ENCODE measurements at places on chromosomes 5 and 9.

DNA sequence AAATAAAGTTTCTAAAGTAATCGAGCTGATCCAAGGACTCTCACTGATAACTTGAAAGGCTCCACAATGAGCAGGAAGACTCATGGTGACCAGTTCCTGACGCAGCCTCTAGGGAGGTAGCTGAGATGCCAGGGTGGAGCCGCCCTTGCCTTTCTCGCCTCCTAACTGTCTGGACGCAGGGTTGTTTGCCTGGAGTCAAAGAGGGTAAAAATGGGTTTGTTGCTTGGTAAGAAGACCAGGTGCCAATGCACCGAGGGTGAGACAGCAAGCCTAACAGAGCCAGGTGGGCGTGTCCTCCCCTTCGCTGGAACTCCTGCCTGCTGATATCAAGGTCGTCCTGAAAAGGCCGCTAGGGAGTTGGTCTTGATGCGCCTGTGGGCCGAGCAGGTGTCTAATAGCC lies 48.6 kb upstream of the FCN1 start:
- DNase-seq = no peak

DNA sequence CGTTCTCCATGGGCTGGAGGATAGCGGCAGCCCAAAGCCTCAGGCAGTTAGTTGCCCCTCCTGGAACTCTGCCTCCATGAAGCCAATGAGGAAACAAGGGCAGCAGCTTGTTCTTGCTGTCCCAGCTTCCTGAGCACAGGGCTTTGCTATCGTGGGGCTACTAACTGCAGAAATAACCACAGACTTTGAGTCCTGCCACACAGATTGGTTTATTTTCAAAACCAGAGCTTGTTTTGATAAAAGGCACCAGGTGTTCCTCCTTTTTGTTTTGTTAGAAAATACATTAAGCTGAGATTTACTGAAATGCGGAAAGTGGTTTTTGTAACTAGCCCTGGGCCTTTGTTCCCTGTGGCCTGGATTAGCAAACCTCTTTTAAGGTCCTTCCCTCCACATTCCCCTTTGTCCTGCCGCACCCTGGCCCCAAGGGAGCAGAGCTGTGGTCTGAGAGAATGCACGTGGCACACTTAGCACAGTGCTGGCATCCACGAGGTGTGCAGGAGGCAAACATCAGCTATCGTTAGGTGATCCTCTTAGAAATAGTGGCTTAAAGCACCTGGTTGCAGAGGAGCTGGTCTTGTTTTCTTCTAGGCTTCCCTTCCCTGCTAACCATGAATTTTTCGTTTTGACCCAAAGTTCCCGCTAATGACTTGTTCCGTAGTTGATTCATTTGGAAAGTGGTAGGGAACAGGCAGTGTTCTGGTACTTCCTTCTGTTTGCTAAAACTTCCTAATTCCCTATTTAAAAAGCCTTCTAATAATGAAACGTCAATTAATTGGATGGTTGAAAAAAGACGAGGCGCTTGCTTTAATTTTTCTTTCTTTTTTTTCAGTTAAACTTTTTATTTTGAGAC lies 21.5 kb downstream of the MVB12B start:
- DNase-seq = no peak

- DNase-seq = no peak
Observed at GRCh38 chr9:36798350-36799065, 225.8 kb downstream of the MELK start.

- no peak for DNase-seq
Observed at GRCh38 chr5:107510125-107510524, 160.6 kb downstream of the EFNA5 start.

DNA sequence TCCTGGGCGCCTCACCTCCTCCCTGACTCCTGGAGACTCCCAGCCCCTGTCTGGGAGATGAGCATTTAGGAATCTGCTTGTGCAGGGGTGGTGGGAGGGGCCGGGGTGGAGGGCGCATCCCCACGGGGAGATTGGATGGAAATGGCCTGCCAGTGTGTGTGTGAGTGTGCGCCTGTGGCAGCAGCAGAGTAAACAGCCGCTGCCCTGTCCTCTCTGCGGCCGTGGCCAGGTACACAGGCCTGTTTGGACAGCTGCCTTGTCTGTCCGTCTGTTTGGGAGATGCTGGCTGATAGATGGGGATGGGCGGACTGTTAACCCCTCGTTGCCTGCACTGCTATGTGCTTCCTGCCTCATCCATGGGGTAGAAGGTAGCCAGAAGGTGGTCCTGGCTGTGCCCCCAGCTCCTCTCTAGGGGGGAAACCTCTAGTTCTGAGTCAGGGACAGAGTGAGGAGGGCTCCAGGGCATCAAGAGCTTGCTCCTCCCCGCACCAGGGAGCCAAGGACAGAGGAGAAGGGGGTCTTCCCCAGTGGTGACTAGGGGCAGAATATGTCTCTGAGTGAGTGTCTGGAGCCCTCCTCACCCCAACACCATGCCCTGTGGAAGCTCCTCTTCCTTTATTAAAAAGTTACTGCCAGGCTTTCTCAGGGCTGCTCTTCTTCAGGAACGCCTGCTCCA lies 60.1 kb downstream of the LMX1B start:
- no peak for DNase-seq

DNA sequence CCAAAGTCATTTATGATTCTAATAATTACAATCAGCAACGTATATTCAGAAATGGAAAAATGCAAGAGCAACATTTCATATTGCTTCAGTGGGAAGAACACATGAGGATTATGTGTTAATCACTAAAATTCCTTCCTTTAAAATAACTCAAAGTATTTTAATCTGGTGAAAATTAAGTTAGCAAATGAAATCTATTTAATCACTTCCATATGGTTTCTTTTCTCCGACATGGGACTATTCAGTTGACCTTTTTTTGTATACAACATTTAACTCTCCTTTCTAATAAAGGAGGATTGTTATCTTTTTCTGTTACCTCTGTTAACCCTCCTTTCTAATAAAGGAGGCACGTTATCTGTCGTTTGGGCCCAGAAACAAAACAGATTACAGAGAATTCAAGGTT lies 59.9 kb downstream of the HOMER1 start:
- DNase-seq = no peak

GRCh38 chr9:132804576-132805295 lies 73.3 kb downstream of the AK8 start:
- DNase-seq = no peak

DNA sequence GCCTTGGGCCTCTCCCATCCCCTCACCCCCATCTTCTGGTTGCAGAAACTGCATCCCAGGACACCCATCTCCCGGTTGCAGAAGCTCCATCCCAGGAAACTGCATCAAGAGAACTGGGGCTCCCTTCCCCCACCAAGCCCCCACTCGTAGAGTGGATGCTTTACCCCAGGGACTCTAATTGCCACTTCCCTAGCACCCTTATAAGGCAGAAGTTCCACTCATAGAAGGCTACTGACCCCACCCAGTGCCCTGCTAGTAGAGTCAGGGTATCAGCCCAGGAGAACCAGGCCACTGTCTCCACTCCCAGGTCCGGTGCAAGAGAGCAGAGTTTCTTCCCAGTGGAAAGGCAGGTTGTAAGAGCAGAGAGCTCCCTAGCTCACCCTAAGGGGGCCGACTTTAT lies 12.2 kb upstream of the SYK start:
- DNase-seq = no peak

DNA sequence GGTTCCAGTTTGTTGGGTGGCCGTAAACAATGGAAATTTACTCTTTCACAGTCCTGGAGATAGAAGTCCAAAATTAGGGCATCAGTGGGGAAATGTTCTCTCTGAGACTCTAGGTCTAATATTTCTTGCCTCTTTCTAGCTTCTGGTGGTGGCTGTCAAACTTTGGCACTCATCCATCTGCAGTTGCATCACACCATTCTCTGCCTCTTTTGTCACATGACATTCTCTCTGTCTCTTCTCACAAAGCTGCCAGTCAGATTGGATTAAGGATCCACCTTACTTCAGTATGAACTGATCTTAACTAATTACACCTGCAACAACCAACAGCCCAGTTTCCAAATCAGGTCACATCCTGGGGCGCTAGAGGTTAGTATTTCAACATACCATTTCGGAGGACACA lies 222.9 kb upstream of the FTMT start:
- DNase-seq = no peak

- no peak for DNase-seq
Observed at GRCh38 chr5:56961746-56962145, 9.8 kb upstream of the MIER3 start.

GRCh38 chr9:130189840-130190239 lies 17.6 kb downstream of the NCS1 start:
- peak; percentile 39 for DNase-seq

GRCh38 chr5:18370531-18370930 lies 736.3 kb downstream of the TAF11L14 start:
- DNase-seq = no peak

DNA sequence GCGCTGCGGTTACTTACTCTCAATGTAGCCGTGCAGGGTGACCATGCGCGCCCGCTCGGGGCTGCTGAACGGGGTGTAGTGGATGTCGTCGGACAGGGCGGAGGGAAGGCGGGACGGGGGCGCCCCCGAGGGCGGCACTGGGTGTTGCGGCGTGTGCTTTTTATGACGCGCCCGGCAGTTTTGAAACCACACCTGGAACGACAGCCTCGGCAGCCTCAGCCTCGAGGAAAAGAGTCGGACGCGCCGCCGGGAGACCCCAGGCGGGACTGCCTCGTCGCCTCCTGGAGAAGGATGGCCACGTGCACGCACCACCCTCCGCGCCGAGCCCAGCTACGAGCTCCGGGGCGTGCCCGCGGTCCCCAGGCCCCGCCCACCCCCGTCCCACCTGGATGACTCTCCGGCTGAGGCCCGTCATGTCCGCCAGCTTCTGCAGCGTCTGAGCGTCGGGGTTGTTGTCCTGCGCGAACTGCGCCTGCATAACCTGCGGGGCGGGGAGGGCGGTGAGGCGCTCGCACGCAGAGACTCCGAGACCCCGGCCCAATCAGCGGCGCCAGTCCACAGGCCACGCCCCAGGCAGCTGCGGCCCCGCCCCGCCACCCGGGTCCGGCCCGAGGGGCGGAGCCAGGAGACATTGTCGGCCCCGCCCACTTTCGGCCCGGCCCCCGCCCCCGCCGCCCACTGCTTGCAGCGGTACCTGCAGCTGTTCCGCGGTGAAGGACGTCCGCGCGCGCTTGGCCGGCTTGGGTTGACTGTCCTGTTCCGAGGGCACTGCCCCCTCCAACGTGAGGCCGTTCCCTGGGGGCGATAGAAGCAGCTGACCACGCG lies 15.0 kb downstream of the LHX6 start:
- DNase-seq = no peak

- DNase-seq = no peak
Observed at GRCh38 chr9:113474360-113475028, 11.0 kb downstream of the RGS3 start.

DNA sequence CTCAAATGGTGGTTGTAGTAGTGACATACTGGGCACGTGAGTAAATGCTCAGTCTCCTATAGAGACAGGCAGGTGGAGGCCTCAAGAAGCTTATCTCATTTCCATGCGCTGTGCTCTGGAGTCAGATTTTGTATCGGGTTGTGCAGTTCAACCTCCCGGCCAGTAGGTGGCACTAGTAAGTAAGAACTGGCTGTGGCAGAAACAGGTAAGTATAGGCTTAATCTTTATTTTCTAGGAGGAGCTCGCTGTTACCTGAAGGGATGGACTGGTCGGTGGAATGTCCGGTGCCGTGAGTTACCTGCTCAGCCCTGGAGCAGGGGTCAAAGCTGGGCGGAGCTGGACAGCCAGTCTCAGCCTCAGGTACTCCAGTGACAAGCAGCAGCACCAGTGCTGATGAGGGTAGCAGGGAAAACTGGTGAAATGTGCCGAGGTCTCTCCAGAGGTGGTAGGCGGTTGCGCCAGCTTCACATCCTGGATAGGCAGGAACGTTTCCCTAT lies 880.1 kb upstream of the SEMA6A start:
- peak; percentile 53 for DNase-seq

GRCh38 chr9:92133949-92134604 lies 18.9 kb upstream of the SPTLC1 start:
- DNase-seq = peak; percentile 91

Data from RKO (cell line).